NCI-H1105 (cell line): ENCODE measurements at places on chromosomes 1 and 21.

DNA sequence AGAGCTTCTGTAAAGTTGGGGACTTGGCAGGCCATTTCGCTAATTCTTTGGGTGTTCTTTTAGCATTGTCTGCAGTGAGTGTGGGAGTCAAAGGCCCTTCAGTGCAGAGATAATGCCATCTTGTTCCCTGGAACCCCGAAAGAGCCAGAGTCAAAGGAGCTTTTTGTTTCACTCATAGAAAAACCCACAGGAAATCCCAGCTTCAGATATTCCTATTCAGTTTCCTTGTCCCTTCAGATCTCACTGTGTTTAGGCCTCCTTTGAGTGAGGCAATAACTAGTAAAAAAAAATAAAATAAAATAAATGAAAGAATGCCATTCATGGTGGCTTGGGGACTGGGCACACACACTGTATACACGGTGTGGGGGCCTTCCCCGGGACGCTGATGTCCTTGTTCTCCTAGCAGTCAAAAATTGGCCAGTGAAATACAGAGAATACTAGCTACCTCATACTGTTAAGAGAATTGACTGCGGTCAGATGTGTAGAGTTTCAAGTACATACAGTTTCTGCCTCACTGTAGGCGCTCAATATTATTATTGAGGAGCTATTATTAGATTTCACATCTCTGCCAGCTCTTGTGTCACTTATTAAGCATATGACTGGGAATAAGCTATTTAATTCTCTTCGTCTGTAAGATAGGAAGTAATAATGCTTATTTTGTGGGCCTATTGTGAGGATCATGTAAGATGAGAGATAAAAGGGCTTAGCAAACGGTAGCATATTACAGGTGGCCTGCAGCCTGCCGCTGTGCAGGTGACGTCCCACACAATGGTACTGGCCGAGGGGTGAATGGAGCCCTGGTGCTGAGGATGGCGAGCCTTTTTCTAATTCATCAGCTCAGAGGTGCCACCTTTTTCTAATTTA, 16.7 kb downstream of the DISC1 start:
- no peak for DNase-seq

- DNase-seq: no peak
Observed at GRCh38 chr1:230857077-230857476, 11.2 kb downstream of the C1orf198 start.

DNA sequence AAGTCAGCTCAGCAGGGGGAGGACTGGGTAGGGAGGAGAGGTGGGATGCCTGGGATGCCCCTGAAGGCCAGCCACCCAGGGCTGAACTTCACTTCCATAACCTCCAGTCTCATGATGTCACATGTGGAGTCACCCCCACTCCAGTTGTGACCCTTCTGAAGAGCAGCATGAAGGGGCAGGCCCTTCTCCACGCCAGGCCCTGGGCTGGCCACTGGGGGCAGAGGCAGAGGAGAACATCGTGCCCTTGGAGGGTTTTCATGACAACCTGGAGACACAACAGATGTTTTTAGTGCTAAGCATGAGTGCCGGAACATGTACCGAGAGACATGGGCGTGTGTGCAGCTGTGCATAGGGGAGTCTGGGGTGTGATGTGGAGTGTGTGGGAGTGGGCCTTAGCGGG, 37.6 kb downstream of the FAAH start:
- DNase-seq: no peak

- DNase-seq: no peak
Observed at GRCh38 chr1:230167419-230167852, 100.4 kb downstream of the GALNT2 start.

DNA sequence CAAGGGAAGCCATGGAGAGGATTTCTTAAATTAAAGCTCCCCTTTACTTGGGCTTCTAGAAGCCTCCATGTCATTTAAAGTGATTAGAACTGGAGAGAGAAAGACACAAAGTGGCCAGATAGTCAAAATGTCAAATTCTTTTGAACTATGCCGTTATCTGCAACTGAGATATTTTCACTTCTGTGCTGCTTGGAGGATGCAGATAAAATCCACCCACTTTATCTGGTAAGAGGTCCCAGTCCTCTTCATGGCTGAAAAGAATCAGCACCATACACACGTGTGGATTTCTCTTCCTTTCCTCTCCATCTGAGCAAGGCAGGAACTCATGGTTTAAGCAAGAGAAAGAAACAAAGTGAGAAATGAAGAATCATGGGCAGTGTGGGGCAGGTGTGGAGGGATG, 276.9 kb upstream of the RUNX1 start:
- no peak for DNase-seq

DNA sequence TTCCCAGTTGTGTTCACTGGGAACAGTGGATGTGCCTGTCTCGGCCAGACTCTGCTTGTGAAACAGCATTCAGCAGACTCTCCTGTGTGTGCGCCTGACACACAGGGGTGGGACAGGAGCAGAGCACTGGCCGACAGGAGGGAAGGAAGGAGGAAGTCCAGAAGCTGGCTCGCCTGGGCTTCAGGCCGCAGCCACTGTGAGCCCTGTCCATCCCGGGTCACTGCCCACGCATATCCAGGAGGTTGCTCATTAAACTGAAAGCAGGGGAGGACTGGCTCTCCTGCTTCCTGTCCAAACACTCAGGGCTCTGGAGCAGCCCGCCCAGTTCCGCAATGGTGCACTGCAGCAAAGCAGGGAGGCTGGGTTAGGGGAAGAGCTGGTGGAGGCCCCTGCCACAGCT, 218.7 kb upstream of the VAMP3 start:
- DNase-seq: no peak

GRCh38 chr1:238329671-238330070, 438.9 kb upstream of the ZP4 start:
- no peak for DNase-seq

DNA sequence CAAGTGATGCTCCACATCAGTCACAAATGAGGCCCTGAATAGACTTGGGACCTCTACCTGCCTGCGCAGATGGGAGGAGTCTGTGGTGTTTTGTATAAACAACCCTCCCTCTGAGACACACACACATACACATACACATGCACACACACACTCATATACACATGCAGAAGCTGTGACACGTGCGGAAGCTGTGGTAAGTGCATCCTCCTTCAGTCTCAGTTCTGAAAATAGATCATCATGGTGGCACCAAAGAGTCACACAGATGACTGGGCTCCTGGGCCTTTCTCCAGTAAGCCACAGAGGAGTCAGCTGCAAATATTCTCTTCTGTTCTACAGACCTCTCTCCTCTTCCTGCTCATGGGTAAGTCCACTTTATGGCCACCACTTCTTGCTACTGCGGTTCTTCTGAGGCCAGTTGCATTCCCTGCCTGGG, at the start of gene LY9:
Gene LY9, plus strand, starts transcription at position 224 of the 433 bp plus-strand sequence. Its CDS starts 14 bp downstream, at position 238.
- no peak for DNase-seq

GRCh38 chr1:100799954-100800612, 80.5 kb downstream of the VCAM1 start:
- DNase-seq: no peak

DNA sequence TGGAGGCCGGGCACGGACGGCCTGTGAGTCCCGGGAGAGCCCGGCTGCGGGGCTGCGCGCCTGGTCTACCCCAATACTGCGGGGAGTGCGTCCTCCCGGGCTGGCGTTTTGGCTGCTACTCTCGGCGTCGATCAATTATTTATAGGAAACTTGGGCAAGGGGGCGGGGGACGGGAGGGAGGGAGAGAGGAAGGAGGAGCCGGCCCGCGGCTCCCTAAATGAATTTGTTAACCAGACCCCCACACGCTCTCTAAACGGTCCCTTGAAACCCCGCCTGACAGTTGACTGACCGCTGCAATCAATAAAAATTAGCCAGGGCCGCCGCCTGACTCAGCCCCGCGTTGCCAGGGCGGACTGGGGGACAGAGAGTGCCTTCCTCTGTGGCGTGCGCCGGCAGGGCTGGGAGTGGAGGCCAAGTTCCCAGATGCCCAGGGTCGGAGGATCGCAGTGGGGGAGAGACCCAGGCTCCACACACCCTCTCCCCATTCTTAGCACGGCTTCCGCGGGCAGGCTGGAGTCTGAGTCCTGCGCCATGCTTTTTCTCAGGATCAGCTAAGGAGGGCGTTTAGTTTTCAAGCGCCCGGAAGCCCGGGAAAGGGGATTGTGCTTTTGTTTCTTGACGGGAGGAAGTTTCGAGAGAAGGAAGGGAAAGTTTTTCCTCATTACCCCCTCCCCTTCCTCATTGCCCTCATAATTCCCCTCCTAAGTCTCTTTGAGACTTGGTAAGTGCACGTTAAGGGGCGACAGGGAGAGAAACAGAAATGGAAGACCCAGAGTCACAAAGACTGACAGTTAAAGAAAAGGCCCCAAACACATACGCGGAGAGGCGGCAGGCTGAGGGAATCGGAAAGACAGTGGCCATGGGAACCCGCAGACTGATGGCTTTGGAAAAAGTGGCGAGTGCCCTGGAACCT, 6.2 kb downstream of the PAX7 start:
- no peak for DNase-seq

DNA sequence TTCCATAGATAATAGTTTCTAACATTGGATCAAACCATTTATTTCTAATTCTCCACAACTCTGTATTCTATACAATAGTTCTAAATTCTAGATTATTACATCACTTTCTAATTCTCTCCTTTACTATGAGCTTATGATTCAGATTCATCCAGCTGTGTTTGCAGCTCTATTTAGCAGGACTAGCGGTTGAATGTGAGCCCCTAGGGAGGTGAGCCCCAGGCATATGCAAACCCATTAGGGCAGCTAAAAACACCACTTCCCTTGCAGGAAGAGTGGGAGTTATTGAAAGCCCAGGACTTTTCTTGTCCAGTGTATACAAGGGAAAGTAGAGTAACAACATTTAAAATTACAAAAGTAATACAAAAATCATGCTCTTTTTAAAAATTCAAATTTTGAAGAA, 56.9 kb downstream of the KRTAP19-8 start:
- DNase-seq: no peak

- DNase-seq: no peak
Observed at GRCh38 chr1:166905136-166905535, 29.1 kb upstream of the TADA1 start.

- DNase-seq: no peak
Observed at GRCh38 chr1:66598670-66599069, 64.7 kb downstream of the SGIP1 start.

DNA sequence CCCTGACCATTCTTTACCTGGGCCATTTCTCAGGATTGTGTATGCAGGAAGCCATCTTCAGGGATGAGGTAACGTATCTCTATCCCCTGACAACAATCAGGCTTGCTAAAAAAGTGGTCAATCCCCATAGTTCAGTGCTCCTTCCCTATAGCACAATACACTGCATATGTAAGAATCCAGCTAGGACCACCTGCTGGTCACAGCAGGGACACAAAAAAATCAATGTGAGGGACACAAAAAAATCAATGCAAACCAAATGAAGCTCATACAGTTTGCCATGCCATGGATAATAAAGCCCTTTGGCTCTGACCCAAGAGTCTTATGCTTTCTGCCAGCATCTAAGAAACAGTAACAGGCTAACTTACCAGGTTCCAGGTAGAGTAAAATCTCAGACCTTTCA, 16.3 kb downstream of the ACBD6 start:
- no peak for DNase-seq

GRCh38 chr21:33158654-33159053, 71.1 kb upstream of the IFNAR2 start:
- DNase-seq: no peak

DNA sequence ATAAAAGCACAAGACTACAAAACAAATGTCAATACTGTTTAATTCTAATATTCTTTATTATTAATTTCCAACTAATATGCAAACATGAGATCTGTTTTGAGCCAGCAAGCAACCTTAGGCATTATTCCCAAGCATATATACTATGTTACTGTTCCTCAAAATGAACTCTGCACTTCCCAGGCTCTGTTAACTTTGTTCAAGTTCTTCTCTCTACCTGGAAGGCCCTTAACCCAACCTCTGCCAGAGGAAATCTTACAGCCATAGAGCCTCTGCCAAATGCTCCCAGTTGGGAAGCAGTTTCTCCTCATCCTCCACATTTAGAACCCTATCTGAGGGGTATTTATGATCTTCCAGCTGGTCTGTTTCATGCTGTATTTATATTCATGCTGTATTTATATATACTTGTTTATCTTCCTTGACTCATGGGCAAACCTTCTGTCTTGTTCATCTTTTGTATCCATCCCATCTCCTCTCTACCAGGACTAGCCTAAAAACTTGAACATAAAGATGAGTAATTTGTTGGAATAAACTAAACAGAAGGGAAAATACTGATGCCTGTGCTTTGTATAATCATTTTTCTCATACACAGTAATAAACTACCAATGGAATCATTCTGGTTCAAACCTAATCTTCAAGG, 5.3 kb downstream of the IVNS1ABP start:
- no peak for DNase-seq

DNA sequence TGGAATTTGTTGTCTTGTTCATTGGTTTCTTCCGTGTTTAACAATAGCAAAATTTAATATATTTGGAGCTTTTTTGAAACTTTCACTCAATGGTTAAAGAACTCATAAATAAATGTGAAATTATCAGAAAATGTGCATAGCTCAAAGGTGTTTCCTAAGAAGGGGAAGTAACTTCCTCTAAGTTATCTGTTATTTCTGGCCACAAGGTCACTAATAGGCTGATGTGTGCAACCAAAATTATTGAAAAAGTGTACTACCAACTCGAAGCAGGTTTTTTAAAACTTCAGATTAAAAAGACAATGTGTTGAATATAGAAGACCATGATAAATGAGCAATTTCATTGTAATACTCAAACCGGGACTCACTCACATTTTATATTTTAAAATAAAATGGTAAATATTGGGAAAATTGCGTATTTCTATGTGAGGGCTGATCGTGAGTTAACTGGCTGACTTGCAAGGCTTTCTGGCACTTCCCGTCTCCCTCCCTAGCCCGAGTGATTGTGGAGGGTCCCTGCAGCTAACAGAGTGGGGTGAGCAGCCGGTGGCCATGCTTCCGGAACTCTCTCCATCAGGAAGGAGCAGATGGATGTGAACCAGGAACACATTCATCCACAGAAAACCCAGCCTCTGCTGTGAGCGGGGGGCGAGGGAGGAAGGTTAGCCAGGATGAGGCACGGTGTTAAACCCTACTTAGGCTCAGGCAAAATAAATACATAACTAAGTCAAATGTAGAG, 96.9 kb downstream of the ERG start:
- DNase-seq: no peak
